Retina (tissue), 1 donor: ENCODE measurements at places on chromosomes 12 and 14.

DNA sequence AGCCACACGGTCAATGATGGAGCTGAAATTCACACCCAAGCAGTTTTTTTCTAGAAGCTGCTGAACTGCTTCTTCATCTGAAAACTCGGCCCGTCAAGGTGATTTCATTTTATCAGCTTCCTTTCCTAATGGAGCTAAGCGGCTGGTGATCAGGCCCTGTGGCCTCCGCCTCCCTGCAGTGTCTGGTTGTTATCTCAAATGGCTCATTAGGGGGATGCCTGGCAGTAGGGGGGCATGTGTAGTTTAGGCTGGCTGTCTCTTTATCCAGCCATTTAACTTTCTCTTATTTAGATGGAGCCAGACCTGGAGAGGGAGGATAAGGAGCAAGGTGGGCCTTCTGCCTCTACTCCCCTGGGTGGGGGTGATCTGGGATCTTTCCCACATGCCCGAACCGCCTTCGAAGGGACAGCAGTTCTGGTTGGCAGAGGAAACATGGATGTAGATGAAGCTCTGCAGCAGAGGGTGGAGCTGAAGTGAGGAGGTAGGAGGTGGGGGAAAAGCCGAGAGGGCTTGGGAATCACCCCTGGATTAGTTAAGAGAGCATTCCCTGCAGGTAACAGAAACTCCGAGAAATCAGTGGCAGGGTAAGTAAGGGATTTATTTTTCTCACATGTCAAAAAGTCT lies 64.4 kb downstream of the TGFB3 start:
- peak; percentile 56 for DNase-seq

DNA sequence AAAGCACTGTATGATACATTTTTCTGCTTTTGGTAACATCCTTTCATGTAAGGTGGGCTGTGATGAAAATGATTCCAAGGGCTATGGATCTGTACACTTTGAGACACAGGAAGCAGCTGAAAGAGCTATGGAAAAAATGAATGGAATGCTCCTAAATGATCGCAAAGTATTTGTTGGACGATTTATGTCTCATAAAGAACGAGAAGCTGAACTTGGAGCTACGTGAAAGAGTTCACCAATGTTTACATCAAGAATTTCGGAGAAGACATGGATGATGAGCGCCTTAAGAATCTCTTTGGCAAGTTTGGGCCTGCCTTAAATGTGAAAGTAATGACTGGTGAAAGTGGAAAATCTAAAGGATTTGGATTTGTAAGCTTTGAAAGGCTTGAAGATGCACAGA lies 22.1 kb upstream of the SRGAP1 start:
- DNase-seq: no peak

DNA sequence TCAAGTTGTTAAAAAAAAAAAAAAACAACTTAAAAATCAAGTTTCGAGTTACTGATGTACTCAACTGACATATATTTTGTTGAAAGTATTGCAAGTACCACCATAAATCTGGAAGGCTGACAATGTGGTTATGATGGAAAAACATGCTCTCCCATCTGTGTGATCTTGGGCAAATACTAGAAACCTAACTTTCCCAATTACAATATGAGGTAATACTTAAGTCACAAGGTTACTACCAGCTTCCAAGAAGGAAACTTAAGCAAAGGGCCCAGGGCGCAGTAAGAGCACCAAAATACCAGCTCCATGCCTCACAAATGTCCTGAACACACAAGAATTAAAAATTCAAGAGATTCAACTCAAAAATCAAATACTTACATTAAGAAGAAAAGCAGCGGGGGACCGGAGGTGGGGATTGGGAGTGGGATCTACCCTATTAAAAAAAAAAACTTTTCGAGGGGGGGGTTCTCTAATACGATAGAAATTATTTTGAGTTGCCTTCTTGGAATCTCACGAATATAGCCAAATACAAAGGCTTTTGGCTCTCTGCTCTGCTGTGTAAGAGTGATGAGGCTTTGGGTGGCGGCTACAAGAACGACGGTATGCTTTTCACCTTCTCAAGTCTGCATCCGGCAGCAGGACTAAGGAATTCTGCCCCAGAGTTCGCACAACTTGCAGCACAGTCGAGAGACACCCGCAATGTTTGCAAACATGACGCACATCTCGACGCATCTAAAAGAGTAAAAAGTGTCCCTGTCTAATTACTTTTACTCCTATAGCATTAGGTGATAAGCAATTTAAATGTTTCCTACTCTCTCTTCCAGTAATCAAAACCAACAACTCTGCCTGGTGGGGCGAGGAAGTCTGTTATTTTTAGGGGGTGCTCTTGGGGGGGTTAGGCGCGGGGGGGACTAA lies 1.1 kb downstream of the SAV1 start:
- DNase-seq: peak; percentile 51

GRCh38 chr14:51922624-51923023 lies 62.2 kb downstream of the GNG2 start:
- DNase-seq: peak; percentile 21

- DNase-seq: no peak
Measured at GRCh38 chr14:51880835-51881580, 20.6 kb downstream of the GNG2 start.
